NCI-H2107 (cell line): ENCODE measurements at places on chromosomes 1 and 21.

DNA sequence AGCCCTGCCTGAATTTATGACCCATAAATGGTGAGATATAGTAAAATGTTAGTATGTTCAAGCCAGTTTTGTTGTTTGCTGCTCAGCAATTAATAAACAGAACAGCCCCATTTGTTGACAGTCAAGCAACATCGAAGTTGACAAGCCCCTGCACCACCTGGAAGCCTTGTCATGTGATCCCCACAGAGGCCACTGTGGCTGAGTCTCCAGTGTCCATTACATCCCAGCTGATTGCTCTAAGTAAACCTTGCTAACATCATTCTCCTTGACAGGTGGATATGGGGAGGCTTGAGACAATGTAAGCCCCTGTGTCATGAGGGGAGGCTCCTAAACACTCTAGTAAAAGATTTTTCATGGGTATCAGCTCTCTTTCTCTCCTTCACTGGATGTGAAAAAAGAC, 17.5 kb upstream of the TACSTD2 start:
- DNase-seq: no peak

- no peak for DNase-seq
These were observed 1357.4 kb upstream of the ADGRL4 start for GRCh38 chr1:80363689-80364475.

DNA sequence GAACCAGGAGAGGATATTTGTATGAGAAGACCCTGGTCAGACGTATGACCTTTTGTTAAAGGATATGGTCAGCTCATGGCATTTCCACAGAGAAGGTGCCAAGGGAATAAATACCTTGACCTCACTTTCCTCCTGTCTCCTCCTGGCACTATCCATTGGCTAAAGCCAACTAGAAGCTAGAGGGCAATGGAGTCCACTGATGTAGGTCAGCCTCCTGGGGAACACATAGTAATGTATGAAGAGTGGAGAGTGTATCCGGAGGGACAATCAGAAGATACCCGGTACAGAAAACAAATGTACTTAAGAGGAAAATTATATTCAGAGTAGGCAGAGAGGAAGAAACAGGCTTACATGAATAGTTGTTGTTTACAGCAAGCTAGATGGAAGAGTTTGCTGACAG, 698 bp upstream of the NTMT2 start:
- DNase-seq: no peak

DNA sequence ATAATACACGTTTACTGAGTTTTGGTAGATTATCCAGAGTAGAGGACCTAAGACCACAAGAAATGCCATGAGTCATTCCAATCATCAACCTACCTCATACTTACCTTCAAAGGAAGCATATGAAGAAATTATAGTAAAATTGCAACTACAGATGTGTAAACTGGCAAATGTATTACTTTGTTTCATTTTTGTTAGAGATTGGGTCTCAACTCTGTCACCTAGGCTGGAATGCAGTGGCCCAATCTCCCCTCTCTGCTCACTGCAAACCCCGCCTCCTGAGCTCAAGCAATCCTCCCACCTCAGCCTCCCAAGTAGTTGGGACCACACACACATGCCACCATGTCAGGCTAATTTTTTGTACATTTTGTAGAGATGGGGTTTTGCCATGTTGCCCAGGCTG, 5.2 kb downstream of the TMCO1 start:
- DNase-seq: no peak

DNA sequence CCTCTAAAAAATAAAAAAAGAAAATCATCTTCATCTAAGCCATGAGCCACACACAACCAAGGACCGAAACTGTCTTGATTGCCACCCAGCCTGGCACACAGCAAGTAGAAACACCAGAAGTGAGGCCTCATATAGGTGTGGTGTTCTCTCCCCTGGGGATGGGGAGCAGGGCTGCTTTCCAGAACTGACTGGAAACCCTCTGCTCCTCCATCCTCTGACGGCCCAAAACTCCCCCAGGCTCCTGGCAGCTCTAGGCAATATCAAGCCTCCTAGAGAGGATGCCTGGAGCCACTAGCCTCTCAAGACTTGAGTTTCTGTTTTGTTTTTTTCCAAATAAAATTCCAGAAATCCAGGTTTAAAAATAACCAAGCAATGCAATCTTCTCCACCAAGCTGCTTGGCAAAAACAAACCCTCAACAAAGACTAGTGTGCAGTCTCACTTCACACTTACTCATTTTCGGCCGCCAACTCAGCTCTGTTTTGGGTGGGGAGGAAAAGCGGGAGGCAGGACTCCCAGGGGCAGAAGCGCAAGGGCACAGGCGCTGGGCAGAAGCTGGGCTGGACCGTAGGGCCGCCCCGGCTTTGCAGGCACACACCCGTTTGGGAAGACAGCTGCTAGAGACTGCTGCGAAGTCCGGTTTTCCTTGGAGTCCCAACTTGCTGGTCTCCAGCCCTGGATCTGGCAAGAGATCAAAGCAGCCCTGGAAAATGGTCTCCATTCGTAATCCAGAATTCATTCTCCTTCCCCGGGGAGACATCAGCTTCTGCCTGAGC, 78.2 kb upstream of the CAPZB start:
- DNase-seq: no peak

DNA sequence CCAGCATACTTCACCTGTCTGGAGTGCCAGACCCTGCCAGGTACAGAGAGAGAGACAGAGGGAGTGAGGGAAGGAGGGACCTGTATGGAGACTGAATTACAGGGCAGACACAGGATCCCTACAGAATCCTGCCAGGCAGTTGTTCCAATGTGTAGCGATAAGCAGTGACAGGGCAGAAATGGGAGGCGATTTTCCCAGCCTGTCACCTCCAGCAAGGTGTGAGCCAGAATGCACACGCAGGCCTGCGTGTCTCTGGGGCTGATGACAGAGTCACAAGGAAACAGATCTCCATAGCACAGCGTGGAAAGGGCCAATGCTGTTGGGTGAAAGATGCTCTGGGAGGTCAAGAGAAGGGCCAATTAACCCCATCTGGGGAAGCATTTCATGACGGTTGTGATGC, 111.3 kb downstream of the HIVEP3 start:
- DNase-seq: no peak

DNA sequence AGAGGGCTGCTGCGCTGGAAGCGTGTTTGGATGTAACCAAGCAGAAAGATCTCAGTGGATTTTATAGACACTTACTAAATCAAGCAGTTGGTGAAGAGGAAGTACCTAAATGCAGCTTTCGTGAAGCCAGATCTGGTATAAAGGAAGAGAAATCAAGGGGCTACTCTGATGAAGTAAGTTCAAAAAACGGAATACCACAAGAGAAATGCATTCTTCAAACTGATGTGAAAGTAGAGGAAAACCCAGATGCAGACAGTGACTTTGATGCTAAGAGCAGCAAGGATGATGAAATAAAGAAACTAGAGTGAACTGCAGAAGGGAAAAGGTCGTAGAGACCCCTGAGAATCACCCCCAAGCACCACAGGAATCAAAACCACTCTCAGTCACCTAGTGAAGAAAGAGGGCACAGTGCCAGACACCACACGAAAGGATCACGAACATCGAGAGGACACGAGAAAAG, 40.8 kb upstream of the NEXN start:
- DNase-seq: no peak

DNA sequence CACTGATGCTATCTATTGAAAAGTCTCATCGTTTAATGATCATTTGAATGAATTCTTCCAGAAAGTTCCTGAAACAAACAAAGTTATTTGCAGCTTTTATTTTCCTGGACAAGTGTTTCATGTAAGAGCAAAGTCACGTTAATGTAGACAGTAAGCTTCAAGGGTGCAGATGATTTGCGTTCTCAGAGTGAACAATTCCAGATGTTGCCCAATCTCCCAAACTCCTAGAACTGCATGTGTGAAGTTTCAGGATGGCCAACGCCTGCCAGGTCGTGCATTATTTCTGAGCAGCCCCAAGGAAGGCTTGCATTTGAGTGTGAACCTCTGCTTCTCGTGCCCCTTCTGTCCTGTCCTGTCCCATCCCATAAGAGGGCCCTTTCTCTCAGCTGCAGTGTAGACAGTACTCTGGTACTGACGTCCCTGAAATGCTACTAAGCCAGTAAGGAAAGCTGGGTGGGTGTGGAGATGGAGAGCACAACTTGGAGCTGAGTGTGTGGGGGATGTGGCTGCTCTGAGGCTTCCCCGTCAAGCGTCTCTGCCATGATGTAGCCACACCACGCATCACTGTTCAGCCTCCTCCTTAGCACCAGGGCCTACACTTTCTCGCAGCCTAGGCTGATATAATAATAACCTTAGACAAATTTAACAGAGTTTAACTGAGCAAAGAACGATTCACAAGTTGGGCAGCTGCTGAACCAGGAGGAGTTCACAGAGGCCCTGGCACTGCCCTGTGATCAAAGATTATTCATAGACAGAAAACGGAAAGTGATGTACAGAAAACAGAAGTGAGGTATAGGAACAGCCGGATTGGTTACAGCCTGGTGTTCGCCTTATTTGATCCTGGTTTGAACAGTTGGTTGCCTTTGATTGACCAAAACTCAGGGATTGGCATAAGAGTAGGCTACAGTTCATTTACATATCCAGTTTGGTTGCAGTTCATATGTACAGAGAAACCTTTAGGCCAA, 50.4 kb downstream of the RHOU start:
- DNase-seq: no peak

- DNase-seq: no peak
These were observed 13.8 kb upstream of the EYA3 start for GRCh38 chr1:28102189-28102588.

GRCh38 chr1:50710099-50710498, 250.0 kb downstream of the FAF1 start:
- no peak for DNase-seq

- no peak for DNase-seq
These were observed 233.9 kb downstream of the PTBP2 start for GRCh38 chr1:96955307-96956012.

- peak; percentile 85 for DNase-seq
These were observed 5.1 kb upstream of the ARHGEF2 start for GRCh38 chr1:155983191-155984024.

GRCh38 chr1:212225416-212225815, 59.8 kb upstream of the PPP2R5A start:
- DNase-seq: no peak

GRCh38 chr1:193113992-193114332, 7.9 kb upstream of the CDC73 start:
- DNase-seq: no peak

- DNase-seq: no peak
These were observed 25.1 kb downstream of the LRRC3 start for GRCh38 chr21:44480200-44481053.

DNA sequence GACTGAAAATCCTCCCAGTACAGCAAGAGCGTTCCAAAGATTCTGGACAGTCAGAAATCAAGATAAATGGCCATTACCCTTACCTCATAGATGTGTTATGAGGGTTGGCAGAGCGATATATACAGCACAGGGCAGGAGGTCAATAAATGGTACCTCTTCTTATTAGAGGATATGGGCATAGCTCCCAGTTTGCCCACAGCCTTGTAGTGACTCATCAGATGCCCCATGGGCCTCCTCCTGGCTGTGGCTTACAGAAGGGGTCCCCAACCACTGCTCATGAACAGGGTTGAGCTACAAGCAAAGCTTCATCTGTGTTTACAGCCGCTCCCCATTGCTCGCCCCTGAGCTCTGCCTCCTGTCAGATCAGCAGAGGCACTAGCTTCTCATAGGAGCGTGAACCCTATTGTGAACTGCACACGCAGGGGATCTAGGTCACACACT, 7.3 kb upstream of the IFNGR2 start:
- DNase-seq: no peak

- no peak for DNase-seq
These were observed 2.6 kb downstream of the PABPC4 start for GRCh38 chr1:39573736-39574624.

DNA sequence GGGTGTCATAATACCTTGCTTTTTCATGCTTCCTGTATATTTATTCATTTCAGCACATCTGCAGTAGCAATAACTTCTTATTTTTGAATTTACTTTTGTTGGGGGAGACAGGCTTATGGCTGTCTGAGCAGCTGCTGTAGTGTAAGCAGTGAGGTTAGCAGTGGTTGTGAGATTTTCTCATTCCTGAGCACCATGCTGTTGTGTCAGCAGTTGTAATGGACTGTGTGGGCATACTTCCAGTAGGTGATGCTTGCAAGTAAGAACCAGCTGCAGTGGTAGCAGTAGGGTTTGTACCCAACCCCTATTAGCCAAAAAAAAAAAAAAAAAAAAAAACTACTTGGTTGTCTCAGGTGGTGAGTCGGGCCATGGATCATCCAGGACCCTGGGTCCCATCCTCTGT, 311.6 kb downstream of the NUF2 start:
- DNase-seq: no peak

- DNase-seq: no peak
These were observed 53.9 kb downstream of the GALNT2 start for GRCh38 chr1:230120921-230121381.

GRCh38 chr1:67061266-67061665, 7.3 kb upstream of the SLC35D1 start:
- DNase-seq: no peak

DNA sequence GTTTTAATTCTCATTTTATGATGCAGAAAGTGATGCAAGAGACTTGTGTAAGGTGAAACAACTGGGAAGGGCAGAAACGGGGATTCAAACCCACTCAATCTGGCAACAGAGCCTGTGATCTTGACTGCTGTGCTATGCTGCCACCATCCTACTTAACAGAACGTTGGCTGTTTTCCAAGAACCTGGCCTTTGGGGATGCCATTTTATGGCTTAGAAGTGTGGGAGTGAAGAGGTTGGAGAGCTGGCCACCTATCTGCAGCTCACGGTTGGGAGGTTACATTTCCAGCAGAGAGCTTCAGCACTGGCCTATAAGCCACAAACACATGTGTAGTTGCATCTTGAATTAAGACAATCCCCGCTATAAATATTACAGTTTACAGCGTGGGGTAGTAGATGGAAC, 235.3 kb downstream of the PRDM2 start:
- no peak for DNase-seq

- DNase-seq: no peak
These were observed 44.4 kb upstream of the LRRC8C start for GRCh38 chr1:89588480-89588879.

DNA sequence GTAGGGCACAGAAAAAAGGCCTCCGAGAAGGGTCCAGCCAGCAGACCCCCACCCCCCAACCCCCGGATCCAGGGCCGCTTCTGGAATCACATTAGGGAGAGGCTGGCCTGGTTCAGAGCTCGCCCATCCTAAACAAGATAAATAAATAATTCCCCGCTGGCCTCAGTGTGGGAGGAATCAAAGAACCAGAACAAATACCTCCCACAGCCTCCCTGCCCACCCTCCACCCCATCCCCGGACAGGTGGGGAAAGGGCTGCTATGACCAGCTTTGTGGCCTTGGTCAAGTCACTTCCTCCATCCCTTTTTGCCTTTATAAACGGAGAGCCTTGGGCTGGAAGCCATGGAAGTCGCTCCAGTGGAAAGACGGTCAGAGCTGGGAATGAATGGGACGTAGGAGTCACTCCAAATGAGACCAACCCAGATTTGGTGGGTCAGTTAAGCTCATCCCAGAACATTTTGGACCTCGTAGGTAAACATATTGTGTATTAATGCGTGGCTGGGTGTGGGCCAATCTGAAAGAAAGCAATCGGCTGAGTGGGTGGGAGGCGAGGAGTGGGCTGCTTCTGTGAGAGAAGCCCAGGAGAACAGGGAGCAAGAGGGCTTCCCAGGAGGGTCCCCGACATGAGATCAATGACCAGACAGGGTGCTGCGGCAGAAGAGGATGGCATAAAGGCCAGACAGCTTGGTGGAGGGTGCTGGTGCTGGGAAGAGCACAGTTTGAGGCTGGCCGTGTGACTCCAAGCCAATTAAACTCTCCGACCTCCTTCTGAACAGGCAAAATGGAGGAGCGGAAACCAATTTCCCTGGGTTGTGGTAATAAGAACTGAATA, 63.3 kb downstream of the MEF2D start:
- DNase-seq: no peak
